ENCODE measurements at places on chromosomes 7 and 10.

- no peak for DNase-seq
Measured at GRCh38 chr7:155192961-155193640, 104.6 kb upstream of the INSIG1 start.

GRCh38 chr7:17559388-17559787, 260.9 kb downstream of the AHR start:
- DNase-seq: peak; percentile 40

DNA sequence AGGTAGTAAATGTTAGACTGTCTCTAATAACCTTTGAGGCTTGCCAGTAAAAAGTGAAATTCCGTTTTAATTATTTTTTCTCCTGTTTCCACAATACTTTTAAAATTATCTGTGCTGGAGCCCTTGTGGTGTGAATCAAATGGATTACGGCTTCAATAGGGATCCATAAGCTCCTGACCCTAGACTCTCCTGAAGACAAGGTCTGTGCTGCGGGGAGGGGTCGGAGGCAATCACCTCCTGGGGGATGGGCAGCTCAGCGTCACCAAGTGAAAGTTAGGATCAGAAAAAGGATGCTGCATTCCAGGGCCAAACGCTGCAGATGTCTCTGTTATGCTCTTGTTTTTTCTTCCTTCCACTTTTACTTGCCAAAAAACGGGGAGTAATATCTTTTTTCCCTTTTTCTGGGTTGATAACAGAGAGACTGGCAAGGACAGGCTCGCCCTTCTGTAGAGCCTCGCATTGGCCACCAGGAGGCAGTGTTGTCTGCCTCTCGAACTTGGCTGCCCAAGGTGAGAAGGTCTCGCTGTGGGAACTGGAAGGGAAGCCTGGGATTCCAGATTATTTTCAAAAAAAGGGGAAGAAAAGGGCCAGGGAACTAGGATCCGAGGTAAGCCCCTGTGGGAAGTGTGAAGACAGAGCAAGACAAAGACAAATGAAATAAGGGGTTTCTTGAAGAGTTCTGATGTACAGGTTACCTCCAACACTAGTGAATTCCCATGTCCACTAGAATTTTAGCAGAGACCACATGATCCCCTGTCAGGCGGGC, 621.9 kb downstream of the ACTR3B start:
- DNase-seq: no peak

DNA sequence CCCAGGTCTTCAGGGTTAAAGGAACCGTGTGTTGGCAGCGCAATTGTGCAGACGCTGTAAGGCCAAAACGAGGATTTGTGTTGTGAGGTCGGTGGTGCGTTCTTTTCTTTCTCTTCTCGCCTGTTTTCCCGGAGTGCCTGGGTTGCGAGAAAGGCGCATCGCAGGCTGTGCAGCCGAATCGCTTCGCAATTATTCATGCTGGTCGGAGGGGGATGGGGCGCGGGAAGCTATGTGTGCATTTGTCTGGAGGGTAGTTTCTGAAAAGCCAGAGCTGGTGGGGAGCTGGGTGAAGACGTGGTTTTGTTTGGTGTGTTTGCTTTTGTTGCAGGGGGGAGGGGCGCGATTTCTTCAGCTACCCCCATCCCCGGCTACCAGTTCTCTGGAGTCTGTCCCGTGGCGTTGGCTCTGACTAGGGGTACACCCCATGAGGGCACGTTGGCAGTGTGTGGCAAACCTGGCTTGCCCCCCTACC, 2.1 kb downstream of the MXI1 start:
- peak; percentile 67 for DNase-seq

- peak; percentile 94 for DNase-seq
Measured at GRCh38 chr10:10209167-10209566, 808.5 kb upstream of the CELF2 start.

GRCh38 chr10:111107846-111108245, 31.0 kb downstream of the ADRA2A start:
- DNase-seq: no peak
